ENCODE measurements at places on chromosomes 6 and 20.

- no peak for DNase-seq
Measured at GRCh38 chr6:43203029-43203717, 21.2 kb downstream of the CUL9 start.

DNA sequence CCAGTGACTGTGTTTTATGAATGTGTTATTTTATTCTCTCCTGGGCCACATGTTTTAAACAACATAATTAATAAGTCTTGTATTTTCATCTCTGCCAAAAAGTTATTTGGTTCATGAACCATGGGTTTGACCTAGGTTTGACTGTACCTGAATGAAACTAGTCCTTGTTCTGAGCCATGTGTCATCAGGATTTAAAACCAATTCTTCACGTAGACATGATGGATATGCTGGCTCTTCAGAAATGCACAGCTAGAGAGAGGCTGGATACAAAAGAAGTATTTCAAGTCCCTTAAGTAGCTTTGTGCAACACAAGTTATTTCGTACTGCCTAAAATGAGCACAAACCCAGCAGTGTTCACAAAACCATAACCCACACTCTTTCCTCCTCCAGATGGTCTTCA, 116.1 kb downstream of the IBTK start:
- DNase-seq: no peak

DNA sequence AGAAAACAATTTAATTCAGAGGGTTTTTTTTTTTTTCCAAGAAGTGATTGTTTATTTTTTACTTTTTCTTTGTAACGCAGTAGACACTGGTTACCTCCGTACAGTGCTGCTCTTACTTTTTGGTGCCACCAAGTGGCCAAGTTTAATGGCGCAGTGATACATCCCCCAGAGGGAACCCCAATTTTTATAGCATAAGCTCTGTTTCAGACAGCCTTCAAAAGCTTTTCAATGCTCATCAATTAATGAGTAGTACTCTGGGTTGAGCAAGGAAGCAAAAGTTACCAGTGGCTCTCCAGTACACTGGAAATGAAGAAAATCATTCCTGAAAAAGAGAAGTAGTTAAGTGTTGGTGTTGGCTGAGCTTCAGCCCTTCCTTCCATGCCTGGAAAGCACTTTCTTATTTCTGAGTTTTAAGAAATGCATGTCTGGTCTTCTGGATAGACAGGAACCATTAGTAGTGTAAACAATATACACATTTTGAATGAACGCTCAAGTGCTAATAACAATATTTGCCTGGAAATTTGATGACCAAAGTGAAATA, 129.1 kb upstream of the SMLR1 start:
- DNase-seq: peak; percentile 81

DNA sequence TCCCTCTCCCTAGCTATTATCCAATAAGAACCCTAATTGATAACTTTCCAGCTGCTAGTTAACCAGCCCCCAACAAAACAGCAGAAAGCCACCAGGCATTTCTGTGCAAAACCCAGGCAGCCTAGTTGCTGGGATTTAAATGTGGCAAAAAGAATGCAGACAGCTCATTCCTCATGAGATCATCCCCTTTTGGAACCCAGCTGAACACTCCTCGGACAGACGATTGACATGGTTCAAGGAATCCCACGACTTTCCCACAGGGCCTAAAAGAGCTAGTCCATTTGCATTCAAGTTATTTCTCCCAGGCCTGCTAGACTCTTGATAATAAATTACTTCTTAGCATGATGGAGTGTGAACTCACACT, 24.0 kb downstream of the JAG1 start:
- DNase-seq: no peak

GRCh38 chr6:130503146-130503545, 137.3 kb downstream of the TMEM200A start:
- no peak for DNase-seq

DNA sequence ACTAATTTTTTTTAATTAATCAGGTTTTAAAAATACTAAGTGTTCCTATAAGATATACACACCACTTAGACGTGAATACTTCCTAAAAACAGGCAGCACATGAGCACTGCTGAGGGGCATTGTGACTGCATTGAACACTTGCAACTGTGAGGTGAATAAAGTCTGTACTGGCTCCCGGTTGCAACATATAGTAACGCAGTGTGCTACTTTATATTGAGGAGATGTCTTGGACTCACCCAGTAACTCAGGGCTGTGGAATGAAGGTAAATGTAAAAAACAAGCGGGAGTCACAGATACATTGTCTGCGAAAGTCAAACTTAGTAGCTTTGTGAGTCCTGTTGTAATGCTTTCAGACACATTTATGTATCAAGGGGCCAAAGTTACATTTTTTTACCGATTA, 17.0 kb upstream of the HLA-A start:
- no peak for DNase-seq

DNA sequence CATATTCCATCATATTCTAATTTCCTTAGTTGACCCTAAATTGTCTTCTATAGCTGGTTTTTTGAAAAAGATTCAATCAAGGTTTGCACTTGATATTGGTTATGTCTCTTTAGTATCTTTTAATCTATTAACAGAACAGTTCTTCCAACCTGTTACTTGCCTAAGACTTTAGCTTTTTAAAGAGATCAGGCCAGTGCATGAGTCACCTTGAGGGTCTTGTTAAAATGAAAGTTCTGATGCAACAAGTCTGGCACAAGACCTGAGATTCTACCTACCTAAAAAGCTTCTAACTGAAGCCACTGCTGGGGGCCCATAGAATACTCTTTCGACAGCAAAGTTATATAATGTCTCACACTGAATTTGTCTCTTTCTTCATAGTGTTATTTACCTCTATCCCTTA, 3.2 kb downstream of the USP45 start:
- peak; percentile 18 for DNase-seq

DNA sequence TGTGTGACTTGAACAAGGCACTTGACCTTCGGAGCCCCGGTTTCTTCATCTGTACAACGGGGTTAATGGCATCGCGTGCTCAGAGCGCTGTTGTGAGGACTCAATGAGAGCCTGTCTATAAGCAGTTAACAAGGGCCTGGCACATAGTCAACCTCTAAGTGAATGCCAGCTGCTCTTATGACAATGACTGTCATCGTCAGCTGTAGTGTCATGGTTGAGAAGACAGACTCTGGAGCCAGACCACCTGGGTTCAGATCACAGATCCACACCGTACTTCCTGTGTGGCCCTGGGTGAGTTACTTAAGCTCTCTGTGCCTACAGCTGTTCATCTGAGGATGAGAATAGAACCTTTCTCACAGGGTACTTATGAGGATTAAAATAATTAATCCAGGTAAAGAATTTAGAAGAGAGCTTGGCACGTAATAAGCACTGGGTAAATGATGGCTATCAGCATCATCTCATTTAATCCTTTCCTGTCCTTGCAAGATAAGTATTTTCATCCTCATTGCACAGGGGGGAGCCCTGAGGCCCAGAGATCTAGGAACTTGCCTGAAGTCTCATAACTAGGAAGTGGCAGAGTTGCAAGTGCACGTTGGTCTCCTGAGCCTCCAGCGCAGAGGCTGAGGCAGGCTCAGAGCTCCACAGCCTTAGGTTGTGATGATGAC, 105.3 kb downstream of the EYA2 start:
- DNase-seq: no peak

- DNase-seq: no peak
Measured at GRCh38 chr20:23042270-23042669, 7.2 kb downstream of the SSTR4 start.

GRCh38 chr20:57498425-57499400, 26.2 kb downstream of the CTCFL start:
- peak; percentile 38 for DNase-seq

- no peak for DNase-seq
Measured at GRCh38 chr6:85868685-85869084, 226.0 kb upstream of the SYNCRIP start.

GRCh38 chr20:62982124-62983075, 24.4 kb downstream of the BHLHE23 start:
- no peak for DNase-seq

- no peak for DNase-seq
Measured at GRCh38 chr6:155026022-155026705, 31.0 kb downstream of the TIAM2 start.

DNA sequence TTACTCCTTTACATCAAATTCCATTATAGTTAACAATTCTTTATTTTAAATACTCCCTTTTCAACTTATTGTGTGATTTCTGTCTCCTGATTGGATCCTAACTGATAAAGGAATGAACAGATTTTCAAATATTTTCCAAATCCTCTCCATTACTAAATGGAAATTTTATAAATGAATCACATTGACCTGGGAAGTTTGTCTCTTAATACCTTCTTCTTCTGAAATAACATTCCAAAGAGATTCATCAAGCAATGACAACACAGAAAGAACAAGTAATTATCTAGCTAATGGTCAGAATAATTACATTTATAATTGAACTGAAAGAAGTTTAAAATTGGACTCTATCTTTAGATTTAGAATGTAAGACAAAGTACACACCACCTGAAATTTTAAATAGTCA, 515.4 kb upstream of the PTCHD4 start:
- DNase-seq: no peak

GRCh38 chr6:40606526-40606925, 19.4 kb upstream of the LRFN2 start:
- no peak for DNase-seq

DNA sequence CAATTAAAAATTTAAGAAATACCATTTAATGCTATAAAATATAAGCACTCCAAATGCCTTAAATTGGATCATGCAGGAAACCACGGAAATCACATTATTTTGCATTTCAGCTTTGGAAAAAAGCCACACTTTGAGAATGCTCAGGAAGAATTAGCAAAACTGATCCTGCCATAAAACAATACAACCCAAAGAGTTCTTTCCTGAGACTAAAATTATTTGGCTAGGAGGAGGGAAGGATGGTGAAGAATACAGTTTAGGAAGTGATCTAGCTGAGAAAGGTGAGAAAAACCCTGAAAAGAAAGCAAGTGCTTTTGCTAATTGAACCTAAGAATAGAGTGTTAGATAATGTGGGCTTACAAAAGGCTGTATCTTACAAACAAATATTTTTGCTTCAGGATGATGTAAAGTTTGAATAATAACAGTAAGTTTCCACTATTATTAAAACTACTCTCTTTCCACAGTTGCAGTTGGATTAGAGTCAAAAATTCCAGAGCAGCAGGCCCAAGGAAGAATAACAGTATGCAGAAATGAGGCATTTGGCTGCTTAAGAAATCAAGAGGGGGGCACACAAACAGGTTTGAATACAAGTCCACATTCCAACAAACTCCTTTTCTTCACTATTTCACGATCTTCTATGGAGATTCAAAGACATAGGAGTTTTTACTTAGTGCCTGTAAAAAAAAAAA, 565.4 kb downstream of the RFPL4B start:
- no peak for DNase-seq
